NCI-H1694 treated with DMSO at 0.1 percent for 48 hours (cell line): ENCODE measurements at places on chromosomes 5 and 9.

DNA sequence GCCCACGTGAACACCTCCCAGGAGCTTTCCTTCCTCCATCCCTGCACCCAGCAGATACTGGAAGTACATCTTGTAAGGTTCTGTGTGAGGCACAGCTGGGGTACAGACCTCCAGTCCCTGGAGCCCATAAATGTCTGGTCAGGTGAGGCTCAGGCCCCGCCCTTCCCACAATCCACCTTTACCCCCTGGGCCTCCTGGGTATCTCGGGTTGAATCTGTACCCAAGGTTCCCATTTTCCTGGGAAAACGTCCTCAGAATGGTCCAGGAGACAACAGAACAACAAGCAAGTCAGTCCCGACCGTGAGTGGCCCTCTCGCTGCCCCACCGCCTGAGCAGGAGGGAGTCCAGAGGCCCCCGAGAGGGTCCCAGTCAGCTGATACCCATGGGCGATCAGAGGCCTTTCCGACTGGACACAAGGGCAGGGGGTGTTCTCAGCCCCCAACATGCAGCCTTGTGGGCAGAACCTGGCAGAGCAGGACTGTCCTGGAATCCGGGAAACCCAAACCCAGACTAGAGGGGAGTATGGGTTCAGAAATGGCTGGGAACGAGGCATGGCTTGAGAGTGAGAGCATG, 4.3 kb downstream of the SPATA31E1 start:
- no peak for DNase-seq

DNA sequence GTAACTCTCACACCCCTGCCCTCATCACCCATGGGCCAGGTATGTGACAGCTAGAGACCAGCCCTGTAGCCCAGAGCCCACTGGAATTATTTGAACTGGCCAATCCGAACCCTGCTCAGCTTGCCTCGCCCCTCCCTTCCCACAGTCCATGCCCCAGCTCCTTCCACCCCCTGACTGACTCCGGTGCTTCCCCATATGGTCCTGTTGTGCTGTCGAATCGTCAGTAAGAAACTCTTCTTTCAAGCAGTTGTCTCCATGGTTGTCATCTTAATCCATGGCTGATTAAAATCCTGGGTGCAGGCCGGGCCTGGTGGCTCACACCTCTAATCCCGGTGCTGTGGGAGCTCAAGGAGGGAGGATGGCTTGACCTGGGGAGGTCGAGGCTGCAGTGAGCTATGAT, 118.5 kb downstream of the COL23A1 start:
- no peak for DNase-seq

DNA sequence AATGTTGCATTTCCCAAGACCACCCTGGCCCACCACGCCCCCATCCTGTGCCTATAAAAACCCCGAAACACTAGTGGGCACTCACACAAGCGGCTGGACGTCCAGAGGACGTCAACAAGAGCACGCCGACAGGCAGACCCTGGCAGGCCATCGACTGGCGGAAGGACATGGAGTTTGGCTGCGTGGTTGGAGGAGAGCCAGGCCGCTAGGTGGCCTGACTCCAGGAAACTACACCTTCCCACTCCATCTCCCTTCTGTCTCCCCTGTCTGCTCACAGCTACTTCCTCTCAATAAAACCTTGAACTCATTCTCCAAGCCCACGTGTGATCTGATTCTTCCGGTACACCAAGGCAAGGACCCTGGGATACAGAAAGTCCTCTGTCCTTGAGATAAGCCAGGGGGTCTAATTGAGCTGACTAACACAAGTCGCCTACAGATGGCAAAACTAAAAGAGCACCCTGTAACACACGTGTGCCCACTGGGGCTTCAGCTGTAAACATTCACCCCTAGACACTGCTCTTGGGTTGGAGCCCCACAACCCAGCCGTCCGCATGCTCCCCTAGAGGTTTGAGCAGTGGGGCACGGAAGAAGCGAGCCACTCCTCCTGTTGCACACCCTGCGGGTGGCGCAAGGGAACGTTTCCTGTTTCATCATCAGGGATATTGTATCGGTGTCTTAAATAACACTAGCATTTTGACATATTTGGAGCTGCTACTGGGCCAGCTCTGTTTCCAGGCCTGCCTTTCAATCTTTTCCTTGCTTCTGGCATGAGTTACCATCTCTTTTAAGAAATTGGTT, 54.5 kb upstream of the TAF11L2 start:
- DNase-seq = no peak

DNA sequence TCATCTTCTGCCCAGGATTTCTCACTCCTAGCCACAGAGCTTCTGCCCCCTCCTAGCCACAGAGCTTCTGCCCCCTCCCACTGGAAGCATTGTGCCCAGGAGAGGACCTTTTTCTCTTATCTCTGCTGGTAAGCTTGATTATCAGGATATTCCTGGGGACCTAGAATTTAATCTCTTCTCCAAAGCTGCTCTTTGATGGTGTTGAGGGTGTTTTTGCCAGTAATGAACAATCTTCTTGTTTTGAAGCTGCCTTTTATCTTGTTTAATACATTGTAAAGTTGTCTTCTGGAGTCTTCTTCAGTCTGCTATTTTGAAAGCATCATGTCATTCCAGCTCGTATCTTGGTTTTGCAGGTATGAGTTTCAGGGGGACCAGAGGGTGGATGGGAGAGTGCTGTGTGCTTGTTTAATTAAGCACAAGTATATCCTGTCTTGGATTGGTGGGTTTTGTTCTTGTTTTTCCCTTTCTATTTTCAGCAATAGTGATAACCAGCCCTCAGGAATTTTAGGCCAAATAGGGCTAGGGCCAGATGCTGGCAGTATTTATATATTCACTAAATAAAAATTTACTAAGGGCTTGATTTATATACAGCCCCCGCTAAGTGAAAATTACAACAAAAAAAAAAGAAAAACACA, 214.0 kb upstream of the DMRT1 start:
- DNase-seq = no peak
